ENCODE measurements at places on chromosomes 6 and 20.
A peak's percentile ranks its signal among the peaks of the same experiment; 100 is the strongest.

- DNase-seq = no peak
Measured at GRCh38 chr6:127841811-127842210, 59.0 kb downstream of the THEMIS start.

DNA sequence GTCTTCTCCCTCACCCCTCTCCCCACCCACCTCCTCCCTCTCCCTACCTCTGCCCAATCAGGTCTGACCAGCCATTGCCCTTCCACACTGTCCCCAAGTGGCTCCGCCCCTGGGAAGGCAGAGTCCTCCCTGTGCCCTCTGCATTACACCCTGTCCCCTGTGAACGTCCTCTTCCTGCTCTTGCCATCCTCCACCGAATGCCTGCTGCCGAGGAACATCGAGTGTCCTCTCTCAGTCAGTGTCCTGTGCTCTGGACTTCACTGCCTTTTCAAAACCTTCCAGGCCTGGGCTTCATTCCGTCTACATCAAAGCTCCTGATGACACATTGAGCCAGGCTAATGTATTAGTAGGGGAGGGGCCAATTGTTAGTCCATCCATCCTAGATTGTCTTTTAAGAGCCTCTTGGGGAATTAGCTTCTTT is 3.3 kb upstream of the PACSIN1 start:
- DNase-seq = no peak

- DNase-seq = no peak
Measured at GRCh38 chr6:71510057-71510713, 221.6 kb downstream of the OGFRL1 start.

DNA sequence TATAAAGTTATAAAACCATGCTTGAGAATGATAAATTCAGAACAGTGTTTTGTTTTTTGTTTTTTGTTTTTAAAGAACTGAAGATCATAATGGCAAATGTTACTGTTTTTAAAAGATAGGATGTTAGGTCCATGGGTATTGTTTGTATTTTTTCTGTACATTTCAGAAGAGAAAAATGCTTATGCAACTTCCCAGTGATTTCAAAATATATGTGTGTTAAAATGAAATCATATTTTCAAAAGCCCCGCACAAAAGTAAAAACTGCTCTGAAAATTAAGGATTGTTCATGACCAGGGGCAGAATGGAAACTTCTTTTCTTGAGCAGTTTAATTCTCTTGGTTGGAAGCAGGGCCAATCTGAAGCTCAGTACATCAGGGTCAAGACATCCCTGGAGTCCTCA is 109.2 kb upstream of the SIRPG start:
- no peak for DNase-seq

DNA sequence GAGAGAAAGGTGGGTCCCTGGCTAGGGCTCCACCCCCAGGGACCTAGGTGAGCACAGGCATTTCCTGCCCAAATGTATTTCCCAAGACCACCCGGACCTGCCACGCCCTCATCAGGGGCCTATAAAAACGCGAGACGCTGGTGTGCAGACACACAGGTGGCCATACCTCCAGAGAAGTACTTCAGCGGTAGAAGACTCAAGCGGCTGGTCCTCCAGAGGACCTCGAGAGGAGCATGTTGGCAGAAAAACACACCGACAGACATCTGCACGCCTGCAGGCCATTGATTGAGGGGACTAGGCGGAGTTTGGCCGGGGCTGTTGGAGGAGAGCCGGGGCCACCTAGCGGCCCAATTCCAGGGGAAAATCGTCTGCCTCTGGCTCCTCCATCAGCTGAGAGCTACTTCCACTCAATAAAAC is 695.8 kb upstream of the MMS22L start:
- no peak for DNase-seq

DNA sequence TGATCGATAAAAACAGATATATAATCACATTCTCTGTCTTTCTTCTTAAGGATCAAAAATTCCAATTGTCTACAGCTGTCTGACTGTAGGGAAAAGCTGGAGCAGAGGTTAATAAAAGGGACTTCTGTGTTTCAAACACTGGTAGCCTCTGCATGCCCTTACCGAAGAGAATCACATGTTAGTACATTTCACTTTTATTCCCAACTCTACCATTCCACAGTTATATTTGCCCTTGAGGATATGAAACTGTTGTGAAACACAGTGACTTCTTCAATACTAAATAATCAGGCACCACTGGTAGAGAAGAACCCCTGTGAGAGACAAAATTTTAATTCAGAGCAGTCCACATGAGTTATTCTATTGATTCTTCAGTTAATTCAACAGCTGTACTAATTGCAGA is 1187.3 kb upstream of the CITED2 start:
- DNase-seq = no peak

DNA sequence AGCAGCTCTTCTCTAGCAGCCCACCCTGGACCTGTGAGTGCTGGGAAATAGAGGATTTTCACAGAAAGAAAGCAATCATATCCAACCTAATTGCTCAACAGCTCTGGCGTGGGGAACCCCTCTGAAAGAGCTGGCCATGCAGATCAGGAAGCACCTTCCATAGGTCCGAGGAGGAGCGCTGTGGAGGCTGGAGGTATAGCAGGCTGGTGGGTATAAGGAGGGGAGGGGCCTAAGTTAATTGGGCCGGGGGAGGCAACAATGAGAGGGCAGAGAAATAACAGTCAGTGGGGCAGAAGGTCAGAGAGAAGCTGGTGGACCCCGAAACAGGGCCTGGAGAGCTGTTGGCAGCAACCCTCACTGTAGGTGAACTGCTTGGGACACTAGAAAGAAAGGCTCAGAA is 40.8 kb downstream of the SNRNP48 start:
- DNase-seq = no peak

DNA sequence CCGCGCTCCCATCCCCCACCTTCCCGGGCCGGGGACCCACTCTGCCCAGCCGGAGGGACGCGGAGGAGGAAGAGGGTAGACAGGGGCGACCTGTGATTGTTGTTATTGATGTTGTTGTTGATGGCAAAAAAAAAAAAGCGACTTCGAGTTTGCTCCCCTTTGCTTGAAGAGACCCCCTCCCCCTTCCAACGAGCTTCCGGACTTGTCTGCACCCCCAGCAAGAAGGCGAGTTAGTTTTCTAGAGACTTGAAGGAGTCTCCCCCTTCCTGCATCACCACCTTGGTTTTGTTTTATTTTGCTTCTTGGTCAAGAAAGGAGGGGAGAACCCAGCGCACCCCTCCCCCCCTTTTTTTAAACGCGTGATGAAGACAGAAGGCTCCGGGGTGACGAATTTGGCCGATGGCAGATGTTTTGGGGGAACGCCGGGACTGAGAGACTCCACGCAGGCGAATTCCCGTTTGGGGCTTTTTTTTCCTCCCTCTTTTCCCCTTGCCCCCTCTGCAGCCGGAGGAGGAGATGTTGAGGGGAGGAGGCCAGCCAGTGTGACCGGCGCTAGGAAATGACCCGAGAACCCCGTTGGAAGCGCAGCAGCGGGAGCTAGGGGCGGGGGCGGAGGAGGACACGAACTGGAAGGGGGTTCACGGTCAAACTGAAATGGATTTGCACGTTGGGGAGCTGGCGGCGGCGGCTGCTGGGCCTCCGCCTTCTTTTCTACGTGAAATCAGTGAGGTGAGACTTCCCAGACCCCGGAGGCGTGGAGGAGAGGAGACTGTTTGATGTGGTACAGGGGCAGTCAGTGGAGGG is 2.8 kb downstream of the SOX4 start:
- DNase-seq = peak; percentile 33

- no peak for DNase-seq
Measured at GRCh38 chr20:53439046-53439445, 154.6 kb downstream of the ZNF217 start.

DNA sequence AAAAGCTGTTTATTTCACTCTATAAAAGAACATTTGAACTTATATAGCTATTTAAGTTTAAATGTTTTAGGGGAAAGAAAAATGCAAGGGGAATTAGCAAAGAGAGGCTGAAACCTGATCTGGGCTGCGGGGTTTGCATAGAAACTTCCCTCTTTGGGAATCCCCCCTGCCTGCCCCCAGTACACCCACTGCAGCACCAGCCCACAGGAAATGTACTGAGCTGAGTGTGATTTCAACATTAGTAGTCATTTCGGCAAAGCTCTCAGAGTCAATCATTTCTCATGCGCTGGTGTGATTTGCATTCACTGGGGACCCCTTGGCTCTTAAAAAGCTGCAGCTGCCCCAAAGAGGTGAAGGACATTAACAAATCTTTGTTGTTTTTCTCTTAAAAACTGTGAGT is 859.4 kb downstream of the MAFB start:
- DNase-seq = peak; percentile 14

DNA sequence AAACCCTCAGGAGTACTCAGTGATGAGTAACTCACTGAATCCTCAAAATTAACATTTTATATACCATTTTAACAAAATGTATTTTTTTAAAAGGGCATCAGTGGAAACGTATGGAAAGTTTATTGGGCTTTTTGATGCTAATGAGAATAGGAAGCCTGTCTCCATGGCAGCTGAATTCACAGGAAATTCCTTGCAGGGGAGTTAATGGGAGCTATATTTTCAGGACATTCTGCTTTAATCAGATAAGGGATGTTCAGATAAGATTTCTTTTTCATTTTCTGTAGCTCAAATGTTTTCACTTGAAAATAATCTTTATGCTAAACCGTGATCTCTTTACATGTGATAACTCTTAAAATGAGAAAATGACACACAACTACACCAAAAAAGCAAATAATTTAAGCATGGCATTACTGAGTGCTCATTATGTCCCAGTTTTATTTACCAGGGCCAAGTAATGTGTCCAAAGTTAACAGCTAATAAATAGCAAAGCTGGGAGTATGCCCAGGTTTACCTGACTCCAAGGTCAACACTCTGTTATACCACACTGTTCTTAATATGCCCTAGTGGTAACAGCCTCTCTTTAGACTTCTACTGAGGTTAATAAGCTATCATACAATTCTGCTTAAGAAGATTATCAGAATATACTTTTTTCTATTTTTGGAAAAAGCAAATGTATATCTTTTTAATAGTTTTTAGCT is 348.1 kb downstream of the GRIK2 start:
- DNase-seq = no peak

DNA sequence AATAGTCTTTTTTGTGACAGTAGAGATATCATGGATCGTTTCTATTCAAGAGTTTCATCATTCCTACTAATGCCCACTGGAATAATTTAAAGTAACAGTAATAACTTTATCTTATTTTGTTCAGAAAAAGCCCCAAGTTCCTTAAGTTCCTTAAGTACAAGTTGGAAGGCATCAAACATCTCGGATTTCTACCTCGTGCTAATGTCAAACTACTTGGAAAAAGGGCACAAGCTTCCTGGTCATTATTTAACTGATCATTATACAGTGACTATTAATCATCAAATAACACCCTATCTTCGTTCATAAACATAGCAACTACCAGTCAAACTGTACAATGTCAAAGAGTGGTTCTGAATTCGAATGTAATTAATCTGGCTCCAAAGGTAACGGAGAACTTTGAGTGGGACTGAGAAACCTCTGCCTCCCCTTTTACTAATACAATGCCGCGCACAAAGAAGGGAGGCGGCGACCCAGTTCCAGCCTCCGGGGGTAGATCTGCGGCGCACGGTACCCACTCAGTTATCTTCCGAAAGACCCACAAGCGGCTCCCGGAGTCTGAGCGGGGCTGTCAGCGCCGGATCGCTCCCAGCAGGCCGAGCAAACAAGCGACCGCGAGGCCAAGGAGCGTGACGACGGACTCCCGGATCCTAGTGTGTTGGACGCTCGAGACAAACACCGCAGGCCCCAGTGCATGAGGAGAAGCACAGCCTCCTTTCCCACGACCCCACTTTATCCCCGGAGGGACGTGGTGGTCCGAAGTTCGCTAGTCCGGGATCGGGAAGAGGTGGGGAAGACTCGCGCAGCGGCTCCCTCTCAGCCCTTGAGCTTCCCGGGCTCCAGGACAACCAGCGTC is 716 bp downstream of the SHPRH start:
- peak; percentile 47 for DNase-seq

DNA sequence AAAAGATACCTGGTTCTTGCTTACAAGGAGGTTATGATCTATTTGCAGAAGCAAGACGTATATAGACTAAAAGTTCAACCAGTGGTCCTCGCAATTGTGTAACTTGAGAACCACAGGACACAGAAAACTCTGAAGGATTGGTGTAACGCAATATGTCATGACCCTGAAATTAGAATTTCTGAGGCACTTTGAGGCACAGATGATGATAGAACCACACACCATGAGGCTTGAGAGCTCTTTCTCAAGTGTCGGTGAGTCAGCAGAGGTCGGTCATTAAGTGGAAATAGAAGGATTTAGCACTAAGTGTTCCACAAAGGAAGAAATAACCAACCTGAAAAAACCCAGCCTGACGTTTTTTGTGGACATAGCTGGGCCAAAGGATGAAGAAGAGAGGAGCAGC is 15.3 kb upstream of the CCN2 start:
- DNase-seq = no peak

DNA sequence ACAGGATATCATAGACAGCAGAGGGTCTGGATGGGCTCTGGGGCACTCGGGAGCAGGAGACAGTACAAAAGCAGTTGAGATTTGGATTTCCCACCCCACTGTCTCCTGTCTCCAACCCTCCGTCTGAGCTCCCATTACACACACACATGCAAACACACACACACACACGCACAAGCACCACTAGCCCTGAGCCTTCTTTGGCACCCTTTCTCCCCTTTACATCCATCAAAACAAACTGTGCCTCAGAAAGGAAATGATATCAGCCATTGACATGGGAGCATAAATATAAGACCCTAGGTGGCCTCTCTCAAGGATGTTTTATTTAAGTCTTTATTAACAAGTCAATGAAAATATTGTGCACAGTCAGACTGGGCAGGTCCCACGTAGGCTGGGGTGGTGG is 17.5 kb downstream of the TTBK1 start:
- DNase-seq = no peak

- no peak for DNase-seq
Measured at GRCh38 chr20:43748274-43748673, 21.5 kb upstream of the GTSF1L start.

- DNase-seq = no peak
Measured at GRCh38 chr20:45366631-45367030, 3.7 kb downstream of the SYS1 start.

GRCh38 chr6:14921878-14922671 is 323.8 kb upstream of the JARID2 start:
- no peak for DNase-seq

DNA sequence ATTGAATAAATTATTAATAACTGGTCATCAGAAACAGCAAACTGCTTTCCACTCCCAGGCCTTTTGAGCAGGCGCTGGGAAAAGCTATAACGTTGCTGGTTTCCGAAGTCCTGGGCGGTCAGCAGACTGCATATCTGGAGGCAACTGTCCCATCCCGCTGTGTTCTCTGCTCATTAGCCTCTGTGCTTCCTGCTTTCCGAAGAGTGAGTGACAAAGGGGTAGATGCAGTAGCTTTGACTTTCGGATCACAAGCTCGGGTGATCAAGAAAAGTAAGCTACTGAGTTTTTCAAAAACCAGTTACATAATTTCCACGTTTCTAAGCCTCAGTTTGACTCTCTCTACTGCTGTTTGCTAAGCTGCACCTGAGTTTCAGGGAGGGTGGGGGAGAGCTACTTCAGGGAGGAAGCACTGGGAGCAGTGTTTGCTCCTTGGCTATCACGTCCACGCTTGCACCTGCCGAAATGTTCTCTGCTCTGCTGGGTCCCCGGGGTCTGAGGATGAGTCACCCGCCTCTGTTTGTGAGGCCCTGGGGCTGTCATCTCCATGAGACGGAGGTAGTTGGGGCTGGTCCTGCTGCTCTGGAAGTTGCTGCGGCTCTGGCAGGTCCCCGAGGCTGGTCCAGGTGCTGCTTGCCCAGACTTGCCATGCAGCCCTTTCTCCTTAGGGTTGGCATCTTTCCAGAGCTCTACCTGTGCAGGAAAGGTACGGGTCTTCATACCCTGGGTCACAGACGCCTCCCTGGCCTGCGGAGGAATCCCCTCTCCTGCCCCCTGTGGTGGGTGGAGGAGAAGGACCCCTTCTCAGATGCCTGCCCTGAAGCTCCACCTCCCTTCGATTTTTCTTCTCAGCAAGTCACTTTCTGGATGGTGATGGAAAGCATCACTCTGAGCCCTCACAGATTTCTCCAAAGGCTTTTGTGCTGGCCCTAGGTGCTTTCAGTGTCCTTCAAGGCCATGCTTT is 220.0 kb downstream of the QKI start:
- DNase-seq = no peak
